ENCODE measurements at places on chromosomes 12 and 14.

- DNase-seq, result no peak
These were observed 70.9 kb downstream of the STXBP6 start for GRCh38 chr14:24978862-24979724.

- no peak for DNase-seq
These were observed 150.3 kb downstream of the DPF3 start for GRCh38 chr14:72743626-72744025.

GRCh38 chr12:52876372-52876771, 27.6 kb upstream of the KRT78 start:
- DNase-seq, result no peak

GRCh38 chr14:56183631-56184157, 65.5 kb downstream of the PELI2 start:
- no peak for DNase-seq

GRCh38 chr12:61502179-61502578, 758.0 kb upstream of the USP15 start:
- DNase-seq, result no peak

DNA sequence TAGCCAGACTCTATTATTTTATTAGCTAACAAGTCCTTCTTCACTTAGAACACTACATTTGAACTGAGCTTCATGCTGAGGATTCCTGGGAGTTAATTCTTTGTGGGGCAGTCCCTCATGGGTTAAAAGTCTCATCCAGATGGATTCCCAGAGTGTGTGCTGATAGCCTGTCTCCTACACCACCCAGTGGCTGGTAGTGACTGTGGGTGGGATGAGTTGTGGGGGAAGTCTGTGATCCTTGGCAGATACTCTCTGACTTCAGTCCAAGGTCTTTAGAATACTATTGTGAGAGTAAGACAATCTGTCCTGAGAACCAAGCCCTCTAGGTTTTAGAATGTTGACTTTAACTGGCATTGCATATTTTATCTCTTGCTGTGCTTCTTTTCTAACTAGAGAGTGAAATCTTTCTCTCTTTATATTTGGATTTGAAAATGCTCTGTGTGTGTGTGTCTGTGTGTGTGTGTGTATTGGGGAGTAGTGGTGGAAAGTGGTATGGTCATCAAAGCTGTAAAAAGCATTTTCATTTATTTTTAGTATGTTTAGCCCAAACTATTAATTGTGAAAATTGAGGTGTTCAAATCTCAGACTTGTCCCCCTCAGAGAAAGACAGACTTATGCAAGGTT, 37.3 kb downstream of the AKAP6 start:
- no peak for DNase-seq
